ENCODE measurements at places on chromosomes 5 and 9.

DNA sequence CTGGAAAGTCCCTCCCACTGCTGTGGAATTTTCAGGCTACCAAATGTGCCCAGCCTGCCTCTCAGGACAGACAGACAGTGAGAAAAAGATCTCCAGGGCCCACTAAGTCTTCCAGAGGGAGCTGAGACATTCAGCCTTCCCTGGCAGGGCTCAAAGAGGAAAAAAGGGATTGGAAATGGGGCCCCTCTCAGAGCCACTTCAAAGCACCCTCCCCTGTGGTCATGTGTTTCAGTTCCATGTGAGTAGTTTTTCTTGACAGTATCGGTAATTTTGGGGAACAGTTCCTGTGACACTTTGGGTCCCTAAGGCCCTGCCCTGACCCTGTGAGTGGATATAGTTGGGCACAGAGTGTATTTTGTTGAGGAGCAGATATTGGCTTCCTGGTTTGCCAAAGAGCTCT is 25.0 kb downstream of the LARP1 start:
- H3K36me3 ChIP-seq: peaks cover 13% of the 10 kb centered on the region
- peaks cover 68% of the 10 kb centered on the region for H3K4me1 ChIP-seq
- DNase-seq: no peak
- H3K27ac ChIP-seq: peak overlapping the region; percentile 77
- H3K27me3 ChIP-seq: no peaks in the 10 kb centered on the region

GRCh38 chr5:94524841-94525697 is 93.3 kb downstream of the KIAA0825 start:
- no peak overlapping the region for H3K4me3 ChIP-seq
- peak; percentile 36 for DNase-seq
- H3K36me3 ChIP-seq: no peaks in the 10 kb centered on the region
- no peaks in the 10 kb centered on the region for H3K4me1 ChIP-seq
- H3K27me3 ChIP-seq: no peaks in the 10 kb centered on the region

GRCh38 chr5:956941-957747 is 51.5 kb upstream of the NKD2 start:
- H3K27me3 ChIP-seq: peaks cover 28% of the 10 kb centered on the region
- peak overlapping the region; percentile 68 for H3K27ac ChIP-seq
- H3K4me1 ChIP-seq: peaks cover 30% of the 10 kb centered on the region
- no peaks in the 10 kb centered on the region for H3K36me3 ChIP-seq

GRCh38 chr9:133309608-133310007 is 26.4 kb downstream of the SURF6 start:
- no peaks in the 10 kb centered on the region for H3K4me1 ChIP-seq
- peaks cover 10% of the 10 kb centered on the region for H3K27me3 ChIP-seq
- H3K27ac ChIP-seq: no peak overlapping the region
- no peak overlapping the region for H3K4me3 ChIP-seq

All from activated CD8-positive, alpha-beta T cell treated with anti-CD3 and anti-CD28 coated beads for 36 hours (primary cell).